Neural crest cell (in vitro differentiated cells): ENCODE measurements at places on chromosomes 3 and 15. TPM values are rescaled to one million over a fixed set of nuclear protein-coding genes. Genes with fewer than 3 reads are reported as not detected.
A peak's percentile ranks its signal among the peaks of the same experiment; 100 is the strongest.

DNA sequence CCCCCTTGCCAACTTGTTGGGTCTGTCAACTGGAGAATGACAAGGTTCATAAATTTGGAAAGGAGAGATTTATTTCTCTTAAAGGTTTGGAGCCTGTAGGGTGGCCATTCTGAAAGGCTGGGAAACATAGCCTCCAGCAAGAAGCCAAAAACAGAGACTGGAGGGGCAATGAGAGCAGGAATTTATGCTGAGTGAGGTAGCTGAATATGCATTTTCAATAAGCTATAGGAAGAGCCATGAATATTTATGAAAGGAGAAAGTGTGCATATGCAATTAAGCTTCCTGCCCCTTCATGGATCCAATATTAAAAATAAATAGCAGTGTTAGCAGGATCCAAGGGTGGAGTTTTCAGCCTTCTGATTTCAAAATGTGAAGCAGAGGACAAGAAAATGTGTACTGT lies 306.1 kb upstream of the LRRC3B start:
- H3K4me3 ChIP-seq = no peak overlapping the region
- H3K27ac ChIP-seq = no peak overlapping the region
- H3K27me3 ChIP-seq = no peaks in the 10 kb centered on the region
- H3K36me3 ChIP-seq = no peaks in the 10 kb centered on the region
- DNase-seq = no peak

- H3K27me3 ChIP-seq = no peaks in the 10 kb centered on the region
- no peak for DNase-seq
- H3K27ac ChIP-seq = no peak overlapping the region
- no peaks in the 10 kb centered on the region for H3K4me1 ChIP-seq
Observed at GRCh38 chr3:110598847-110599490, 472.6 kb upstream of the NECTIN3 start.

DNA sequence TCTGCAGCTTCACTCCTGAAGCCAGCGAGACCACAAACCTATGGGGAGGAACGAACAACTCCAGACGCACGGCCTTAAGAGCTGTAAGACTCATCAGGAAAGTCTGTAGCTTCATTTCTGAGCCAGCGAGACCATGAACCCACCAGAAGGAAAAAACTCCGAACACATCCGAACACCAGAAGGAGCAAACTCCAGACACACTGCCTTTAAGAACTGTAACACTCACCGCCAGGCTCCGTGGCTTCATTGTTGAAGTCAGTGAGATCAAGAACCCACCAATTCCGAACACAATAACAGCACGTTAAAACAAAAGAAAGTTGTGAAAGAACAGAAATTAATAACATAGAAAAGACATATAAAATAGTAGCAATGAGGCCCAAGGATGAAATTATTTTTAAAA lies 300.5 kb upstream of the MDFIC2 start:
- H3K27me3 ChIP-seq = no peaks in the 10 kb centered on the region
- no peaks in the 10 kb centered on the region for H3K36me3 ChIP-seq

DNA sequence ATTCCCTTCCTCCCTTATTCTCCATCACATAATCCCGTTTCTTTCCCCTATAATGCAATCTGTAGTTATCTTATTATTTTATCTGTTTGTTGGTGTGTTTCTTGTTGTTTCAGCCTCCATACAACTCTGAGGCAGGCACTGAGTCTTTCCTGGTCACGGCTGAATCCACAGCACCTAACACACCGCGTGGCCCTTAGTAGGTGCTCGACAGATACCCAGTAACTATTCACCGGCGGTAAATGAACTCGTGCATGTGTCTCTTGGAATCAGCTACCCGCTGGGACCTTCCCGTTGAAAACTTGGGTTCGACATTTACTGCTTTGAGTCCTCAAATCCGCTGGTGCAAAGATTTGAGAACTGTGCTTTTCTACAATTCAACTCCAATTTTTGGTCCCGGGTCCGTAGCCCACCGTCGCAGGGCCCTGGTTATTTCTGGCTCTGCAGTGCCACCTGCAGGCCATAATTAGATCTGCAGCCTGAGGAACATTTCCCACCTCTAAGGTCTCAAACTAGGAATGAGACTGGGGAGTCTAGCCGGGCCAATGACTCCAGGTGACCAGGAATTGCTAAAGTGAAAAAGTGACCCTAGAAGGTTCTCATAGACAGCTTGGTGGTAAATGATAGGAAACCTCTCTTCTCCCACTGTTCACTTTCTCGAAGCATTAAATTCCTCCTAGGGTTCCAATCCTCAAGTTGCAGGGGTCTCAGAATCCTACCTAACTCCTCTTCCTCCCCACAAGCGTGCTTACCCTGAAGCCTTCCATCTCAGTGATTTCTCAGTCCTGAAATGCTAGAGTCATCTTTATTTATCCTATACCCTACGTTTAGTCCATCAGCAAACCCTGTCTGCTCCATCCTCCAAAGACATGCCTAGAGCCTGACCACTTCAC lies 40.0 kb upstream of the TRH start:
- H3K4me3 ChIP-seq = no peak overlapping the region
- H3K27ac ChIP-seq = no peak overlapping the region
- peaks cover 6% of the 10 kb centered on the region for H3K36me3 ChIP-seq
- H3K27me3 ChIP-seq = no peaks in the 10 kb centered on the region
- DNase-seq = peak; percentile 43

- H3K36me3 ChIP-seq = peaks cover 6% of the 10 kb centered on the region
- no peaks in the 10 kb centered on the region for H3K4me1 ChIP-seq
- H3K27ac ChIP-seq = no peak overlapping the region
- DNase-seq = no peak
- no peak overlapping the region for H3K4me3 ChIP-seq
Observed at GRCh38 chr3:13718436-13718835, 161.4 kb downstream of the WNT7A start.

GRCh38 chr15:74964794-74965193 lies 8.2 kb upstream of the RPP25 start:
- no peak for DNase-seq
- H3K27ac ChIP-seq = no peak overlapping the region
- peaks cover 45% of the 10 kb centered on the region for H3K27me3 ChIP-seq
- no peaks in the 10 kb centered on the region for H3K4me1 ChIP-seq

DNA sequence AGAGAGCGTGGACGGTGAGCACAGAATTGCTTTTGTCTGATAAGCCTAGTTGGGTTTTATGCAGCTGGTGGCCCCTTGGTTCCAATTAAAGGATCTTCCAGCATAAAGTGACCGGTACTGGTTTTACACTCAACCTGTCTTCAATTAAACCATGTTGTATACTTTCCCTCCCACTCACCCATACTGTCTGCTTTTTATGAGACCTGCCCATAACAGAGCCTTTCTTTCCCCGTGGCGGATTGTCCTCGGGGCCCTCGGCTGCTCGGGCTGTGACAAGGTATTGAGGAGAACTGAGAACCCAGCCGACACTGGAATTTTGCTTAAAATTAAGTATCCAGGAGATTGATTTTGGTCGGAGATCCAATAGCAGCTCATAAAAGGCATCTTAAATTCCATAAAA lies 98.4 kb downstream of the TMEM266 start:
- no peak overlapping the region for H3K4me3 ChIP-seq
- DNase-seq = no peak
- H3K4me1 ChIP-seq = peaks cover 4% of the 10 kb centered on the region
- no peaks in the 10 kb centered on the region for H3K36me3 ChIP-seq
- H3K27ac ChIP-seq = no peak overlapping the region

- DNase-seq = no peak
- no peak overlapping the region for H3K27ac ChIP-seq
- H3K4me3 ChIP-seq = no peak overlapping the region
- no peaks in the 10 kb centered on the region for H3K36me3 ChIP-seq
- no peaks in the 10 kb centered on the region for H3K27me3 ChIP-seq
Observed at GRCh38 chr15:38517312-38517975, 47.2 kb downstream of the RASGRP1 start.

GRCh38 chr3:12405432-12406272 lies 78.6 kb upstream of the TSEN2 start:
- H3K36me3 ChIP-seq = no peaks in the 10 kb centered on the region
- peaks cover 15% of the 10 kb centered on the region for H3K4me1 ChIP-seq
- H3K4me3 ChIP-seq = no peak overlapping the region
- H3K27ac ChIP-seq = no peak overlapping the region
- H3K27me3 ChIP-seq = peaks cover 17% of the 10 kb centered on the region
- no peak for DNase-seq

GRCh38 chr3:14131134-14131533 lies 6.3 kb downstream of the TMEM43 start:
- no peaks in the 10 kb centered on the region for H3K27me3 ChIP-seq
- H3K27ac ChIP-seq = peak overlapping the region; percentile 21
- peaks cover 7% of the 10 kb centered on the region for H3K4me1 ChIP-seq
- H3K36me3 ChIP-seq = peaks cover 15% of the 10 kb centered on the region
- no peak for DNase-seq

DNA sequence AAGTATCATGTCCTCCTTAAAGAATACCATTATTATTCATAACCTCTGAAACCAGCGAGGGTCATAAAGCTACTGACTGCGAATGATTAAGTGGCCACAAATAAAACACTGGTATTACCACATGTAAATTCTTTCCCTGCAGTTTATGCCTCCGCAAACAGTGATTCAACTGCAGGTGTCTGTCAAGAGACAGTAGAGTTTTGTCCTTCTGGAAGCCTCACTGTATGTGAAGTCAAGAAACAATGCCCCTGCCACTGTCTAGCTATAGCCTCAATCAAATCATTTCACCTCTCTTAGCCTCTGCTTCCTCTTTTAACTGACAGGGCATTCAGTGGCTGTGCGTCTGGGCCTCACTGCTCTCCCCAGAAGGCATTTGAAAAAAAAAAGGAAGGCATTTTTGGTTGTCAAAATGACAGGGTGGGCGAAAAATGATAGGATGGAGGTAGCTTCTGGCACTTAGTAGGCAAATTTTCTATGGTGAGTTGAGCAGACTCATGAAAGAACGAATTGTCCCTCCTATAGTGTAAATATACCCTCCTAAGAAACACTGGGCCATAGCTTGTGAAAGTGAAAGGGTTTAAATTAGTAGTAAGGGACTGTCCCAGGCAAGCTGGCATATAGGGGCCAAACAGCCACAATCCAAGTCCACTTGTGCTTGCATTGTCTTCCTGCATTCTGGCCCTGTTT lies 66.7 kb downstream of the FILIP1L start:
- no peaks in the 10 kb centered on the region for H3K36me3 ChIP-seq
- H3K27me3 ChIP-seq = no peaks in the 10 kb centered on the region
- peak overlapping the region; percentile 39 for H3K4me3 ChIP-seq

DNA sequence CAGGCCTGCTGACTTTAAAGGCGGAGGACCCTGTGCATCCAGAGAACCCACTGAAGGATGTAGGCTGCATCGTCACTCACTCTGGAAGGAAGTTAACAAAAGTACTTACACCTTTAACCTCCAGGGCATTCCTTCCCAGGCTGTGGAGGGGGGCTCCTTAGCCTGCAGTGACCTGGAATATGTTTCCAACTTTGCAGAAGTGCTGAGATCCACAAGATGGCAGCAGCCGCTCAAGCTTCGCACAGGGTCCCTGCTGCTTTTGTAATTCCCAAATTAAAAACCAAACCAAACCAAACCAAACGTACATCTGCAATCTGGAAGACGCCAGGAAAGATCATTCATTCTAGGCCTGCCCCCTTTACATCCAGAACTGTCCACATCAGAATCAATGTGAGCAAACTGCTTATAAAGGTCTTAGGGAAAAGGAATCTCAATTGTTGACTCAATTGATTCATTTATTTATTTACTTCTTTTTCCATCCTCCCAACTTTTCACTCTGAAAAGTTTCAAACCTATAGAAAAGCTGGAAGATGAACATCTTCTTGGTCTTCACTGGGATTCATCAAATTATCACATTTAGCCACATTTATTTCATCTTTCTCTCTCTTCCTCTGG lies 70.5 kb upstream of the KLHL25 start:
- H3K4me1 ChIP-seq = peaks cover 7% of the 10 kb centered on the region
- peaks cover 5% of the 10 kb centered on the region for H3K27me3 ChIP-seq
- DNase-seq = peak; percentile 50

DNA sequence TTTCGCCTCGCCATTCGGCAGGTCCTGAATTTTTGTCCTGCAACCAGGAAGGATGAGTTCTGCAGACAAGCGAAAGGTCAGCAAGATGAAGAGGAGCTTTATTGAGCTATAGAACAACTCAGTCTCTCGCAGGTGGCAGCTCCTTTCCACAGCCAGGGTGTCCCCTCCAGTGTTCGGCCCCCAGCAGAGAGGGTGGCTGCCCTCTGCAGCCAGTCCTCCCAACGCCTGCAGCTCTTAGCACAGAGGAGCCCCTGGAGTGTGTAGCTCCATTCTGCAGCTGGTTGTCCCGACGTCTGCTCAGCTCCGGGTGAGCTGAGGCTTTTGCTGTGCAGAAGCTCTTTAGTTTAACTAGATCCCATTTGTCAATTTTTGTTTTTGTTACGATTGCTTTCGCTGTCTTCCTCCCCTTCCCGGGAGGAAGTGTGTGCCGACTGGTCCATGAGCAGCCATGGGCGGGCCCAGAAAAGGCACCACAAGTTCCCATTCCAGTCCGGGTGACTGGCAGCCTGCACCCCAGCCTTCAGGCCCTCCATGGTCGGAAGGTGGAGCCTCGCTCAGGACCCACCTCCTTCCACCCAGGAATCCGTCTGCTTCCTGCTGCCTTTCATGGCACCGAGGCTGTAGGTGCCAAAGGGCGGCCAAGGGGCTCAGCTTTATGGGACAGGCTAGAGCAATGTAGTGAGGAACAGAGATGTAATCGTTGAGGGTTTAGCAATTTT lies 497.8 kb upstream of the CNTN4 start:
- no peak for DNase-seq
- no peaks in the 10 kb centered on the region for H3K4me1 ChIP-seq
- peak overlapping the region; percentile 67 for H3K27ac ChIP-seq
- no peaks in the 10 kb centered on the region for H3K36me3 ChIP-seq

EOMES gene
- not detected in 2 replicates for total RNA-seq

PLSCR2 gene
- total RNA-seq = not detected in 2 replicates

EHHADH gene
- total RNA-seq = 2.8 and 2.9 TPM in 2 replicates
